EL (cell line): ENCODE measurements at places on chromosomes 16 and 17.

DNA sequence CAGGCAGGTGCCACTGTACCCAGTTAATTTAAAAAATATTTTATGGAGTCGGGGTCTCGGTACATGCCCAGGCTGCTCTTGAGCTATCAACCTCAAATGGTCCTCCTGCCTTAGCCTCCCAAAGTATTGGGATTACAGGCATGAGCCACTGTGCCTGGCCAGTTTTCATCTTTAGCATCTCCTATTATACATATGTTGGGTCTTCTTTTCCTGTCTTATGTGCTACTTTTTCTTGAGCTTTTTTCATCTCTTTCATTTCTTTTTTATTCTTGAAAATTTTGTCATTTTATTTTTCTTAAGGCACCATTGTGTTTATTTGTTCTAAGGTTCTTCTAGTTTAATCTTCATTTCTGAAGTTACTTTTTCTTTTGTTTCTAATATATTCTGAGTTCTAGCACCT, 20.7 kb downstream of the BANP start:
- DNase-seq = no peak

GRCh38 chr17:66748578-66748977, 86.3 kb upstream of the CACNG5 start:
- no peak for DNase-seq

GRCh38 chr17:2782055-2782454, 14.2 kb upstream of the RAP1GAP2 start:
- peak; percentile 66 for DNase-seq

GRCh38 chr17:38428112-38428642, at the start of gene ARHGAP23:
Gene ARHGAP23, plus strand, starts transcription at chr17:38428464. Its CDS starts 22 bp downstream, at chr17:38428486.
- DNase-seq = peak; percentile 88

DNA sequence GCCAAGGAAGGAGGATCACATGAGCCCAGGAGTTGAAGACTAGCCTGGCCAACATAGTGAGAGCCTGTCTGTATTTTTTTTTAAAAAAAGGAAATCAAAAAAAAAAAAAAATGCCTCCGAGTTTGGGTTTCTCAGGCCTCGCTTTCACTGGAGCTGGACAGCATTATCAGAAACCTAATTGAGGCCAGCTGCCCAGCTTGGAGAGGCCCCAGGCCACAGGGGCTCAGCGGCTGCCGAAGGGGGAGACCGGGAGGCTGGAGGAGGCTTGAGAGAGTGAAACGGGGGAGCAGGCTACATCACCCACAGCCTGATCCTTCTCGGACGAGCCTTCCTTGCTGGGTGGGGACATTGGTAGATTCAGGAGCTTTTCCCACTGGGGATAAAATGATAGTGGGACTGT, 5.1 kb downstream of the TTYH2 start:
- DNase-seq = no peak

DNA sequence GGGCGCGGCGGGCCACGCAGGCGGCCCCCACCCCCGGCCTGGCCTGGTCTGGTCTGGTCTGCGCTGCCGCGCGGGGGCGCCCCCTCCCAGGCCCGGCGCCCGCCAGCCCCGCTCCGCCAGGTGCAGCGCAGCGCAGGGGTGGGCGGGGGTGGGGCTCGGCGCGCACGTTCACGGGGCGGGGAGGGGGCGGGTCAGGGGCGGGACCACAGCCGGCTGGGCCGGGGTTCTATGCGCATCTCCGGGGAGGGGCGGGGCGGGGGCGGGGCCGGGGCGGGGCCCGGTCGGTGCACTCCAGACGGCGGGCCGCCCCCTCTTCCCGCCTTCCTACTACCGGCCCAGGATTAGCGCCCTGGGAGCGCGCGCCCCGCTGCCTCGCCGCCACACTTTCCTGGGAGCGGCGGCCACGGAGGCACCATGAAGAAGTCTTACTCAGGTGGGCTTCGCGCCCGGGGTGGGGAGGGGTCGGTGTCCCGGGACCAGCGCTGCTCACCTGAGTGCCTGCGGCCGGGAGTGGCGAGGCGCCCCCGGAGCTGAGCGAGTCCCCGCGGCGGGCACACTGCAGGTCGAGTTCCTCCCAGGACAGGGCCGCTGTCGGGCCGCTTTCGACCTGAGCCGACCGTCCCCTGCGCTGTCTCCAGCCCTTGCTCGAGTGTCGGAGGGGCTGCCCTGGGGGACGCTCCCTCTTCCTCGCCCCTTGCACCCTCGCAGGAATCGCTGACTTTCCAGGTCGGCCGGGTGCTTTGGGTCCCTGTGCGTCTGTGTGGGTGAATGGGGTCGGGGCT, 140.5 kb downstream of the SEC14L1 start:
- peak; percentile 44 for DNase-seq

- no peak for DNase-seq
These were observed 210.9 kb downstream of the ZFHX3 start for GRCh38 chr16:72836985-72837384.

DNA sequence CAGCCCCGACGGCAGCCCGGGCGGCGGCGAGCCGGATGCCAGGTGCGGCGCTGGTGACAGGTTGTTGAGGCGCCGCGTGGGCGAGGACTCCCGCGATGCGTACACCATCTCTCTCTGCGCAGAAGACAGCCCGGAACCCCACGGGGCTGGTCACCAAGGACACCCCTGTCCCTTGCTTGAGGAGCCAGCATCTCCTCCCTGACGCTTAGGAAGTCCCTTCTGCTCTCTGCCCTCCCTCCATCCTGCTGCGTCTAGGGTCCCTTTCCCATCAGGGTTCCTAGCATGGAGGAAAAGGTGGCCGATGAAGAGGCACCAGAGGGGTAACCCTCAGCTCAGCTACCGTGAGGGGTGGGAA, 43.6 kb downstream of the SRCIN1 start:
- no peak for DNase-seq

GRCh38 chr16:84546669-84547545, 42.4 kb upstream of the MEAK7 start:
- no peak for DNase-seq
